PC-9 (cell line): ENCODE measurements at places on chromosomes 7 and 10. TPM values are rescaled to one million over a fixed set of nuclear protein-coding genes. Genes with fewer than 3 reads are reported as not detected.

DNA sequence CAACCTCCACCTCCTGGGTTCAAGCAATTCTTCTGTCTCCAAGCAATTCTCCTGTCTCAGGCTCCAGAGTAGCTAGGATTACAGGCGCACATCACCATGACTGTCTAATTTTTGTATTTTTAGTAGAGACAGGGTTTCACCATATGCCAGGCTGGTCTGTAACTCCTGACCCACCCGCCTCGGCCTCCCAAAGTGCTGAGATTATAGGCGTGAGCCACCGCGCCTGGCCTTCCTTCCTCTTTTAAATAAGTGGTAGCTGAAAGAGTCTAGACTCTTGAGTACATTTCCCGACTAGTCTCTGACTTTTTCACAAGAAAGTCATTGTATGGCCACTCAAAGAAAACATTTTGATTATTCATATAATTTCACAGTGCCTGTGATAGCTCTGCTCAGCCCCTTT, 636.2 kb upstream of the ANKRD30A start:
- no peak overlapping the region for H3K27ac ChIP-seq
- 0 out of 2 replicates have a peak, but pooled peaks cover 4% of the 10 kb centered on the region for H3K27me3 ChIP-seq
- no peak for DNase-seq
- H3K36me3 ChIP-seq, result no peaks in the 10 kb centered on the region
- no peaks in the 10 kb centered on the region for H3K4me1 ChIP-seq

The TMEM213 gene
- not detected in 2 replicates for total RNA-seq

The POLR1F gene
- total RNA-seq, result 14.5 and 14.8 TPM in 2 replicates

The SEMA3D gene
- 2.6 and 4.8 TPM in 2 replicates for total RNA-seq

The SLC26A5 gene
- not detected in 2 replicates for total RNA-seq

- no peak for DNase-seq
- no peak overlapping the region for H3K4me3 ChIP-seq
- H3K4me1 ChIP-seq, result peaks cover 53% of the 10 kb centered on the region
- H3K27me3 ChIP-seq, result no peaks in the 10 kb centered on the region
Measured at GRCh38 chr7:46034056-46034768, 113.1 kb upstream of the IGFBP3 start.

DNA sequence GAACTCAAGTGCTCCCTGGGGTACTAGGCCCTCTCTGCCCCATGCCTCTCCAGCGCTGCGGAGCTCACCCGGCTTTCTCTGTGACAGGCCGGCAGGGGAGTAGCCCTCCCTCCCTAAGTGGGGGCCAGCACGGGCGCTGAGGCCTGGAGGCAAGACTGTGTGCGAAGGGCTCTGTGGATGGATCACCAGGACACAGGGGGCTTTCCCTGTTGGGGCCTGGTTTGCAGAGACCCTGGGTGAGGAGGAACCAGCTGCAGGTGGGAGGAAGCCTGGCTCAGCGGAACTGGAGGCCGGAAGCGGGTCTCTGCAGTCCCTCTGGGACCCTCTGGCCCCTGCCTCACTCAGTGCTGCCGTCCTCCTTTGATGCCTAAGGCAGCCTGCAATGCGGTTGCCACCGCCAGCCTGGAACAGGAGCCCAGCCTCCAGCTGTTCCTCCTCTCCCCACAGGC, 106.0 kb downstream of the CYTH3 start:
- no peaks in the 10 kb centered on the region for H3K4me1 ChIP-seq
- peaks cover 6% of the 10 kb centered on the region; the same call in 1 of the 2 replicates for H3K36me3 ChIP-seq
- no peaks in the 10 kb centered on the region for H3K27me3 ChIP-seq
- no peak for DNase-seq
- H3K4me3 ChIP-seq, result no peak overlapping the region

The WNT2 gene
- not detected in 2 replicates for total RNA-seq

DNA sequence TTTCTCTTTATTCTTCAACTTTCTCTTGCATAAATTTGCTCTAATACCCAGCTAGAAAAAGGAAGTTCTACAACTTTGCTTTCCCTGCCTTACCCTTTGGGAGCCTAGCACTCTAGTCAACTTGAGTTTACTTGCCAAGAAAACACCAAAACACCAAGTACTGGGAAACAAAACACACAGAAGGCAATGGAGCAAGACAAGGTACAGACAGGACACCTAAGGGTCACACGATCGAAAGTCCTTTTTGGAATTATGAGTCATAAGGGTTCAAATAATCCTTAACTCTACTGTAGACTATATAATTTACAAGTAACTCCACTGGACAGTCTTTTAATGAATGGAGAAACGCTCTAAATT, 42.6 kb upstream of the ANAPC16 start:
- no peak for DNase-seq
- H3K4me3 ChIP-seq, result no peak overlapping the region
- H3K4me1 ChIP-seq, result peaks cover 61% of the 10 kb centered on the region
- H3K27ac ChIP-seq, result peak overlapping the region; percentile 43

- H3K4me1 ChIP-seq, result no peaks in the 10 kb centered on the region
- H3K4me3 ChIP-seq, result no peak overlapping the region
Measured at GRCh38 chr7:42545049-42545724, 308.2 kb upstream of the GLI3 start.

The ZNF679 gene
- not detected in 2 replicates for total RNA-seq
